ENCODE measurements at places on chromosomes 4 and X.
A peak's percentile ranks its signal among the peaks of the same experiment; 100 is the strongest.

GRCh38 chr4:82138374-82138773 is 235.4 kb downstream of the HNRNPD start:
- DNase-seq: no peak

DNA sequence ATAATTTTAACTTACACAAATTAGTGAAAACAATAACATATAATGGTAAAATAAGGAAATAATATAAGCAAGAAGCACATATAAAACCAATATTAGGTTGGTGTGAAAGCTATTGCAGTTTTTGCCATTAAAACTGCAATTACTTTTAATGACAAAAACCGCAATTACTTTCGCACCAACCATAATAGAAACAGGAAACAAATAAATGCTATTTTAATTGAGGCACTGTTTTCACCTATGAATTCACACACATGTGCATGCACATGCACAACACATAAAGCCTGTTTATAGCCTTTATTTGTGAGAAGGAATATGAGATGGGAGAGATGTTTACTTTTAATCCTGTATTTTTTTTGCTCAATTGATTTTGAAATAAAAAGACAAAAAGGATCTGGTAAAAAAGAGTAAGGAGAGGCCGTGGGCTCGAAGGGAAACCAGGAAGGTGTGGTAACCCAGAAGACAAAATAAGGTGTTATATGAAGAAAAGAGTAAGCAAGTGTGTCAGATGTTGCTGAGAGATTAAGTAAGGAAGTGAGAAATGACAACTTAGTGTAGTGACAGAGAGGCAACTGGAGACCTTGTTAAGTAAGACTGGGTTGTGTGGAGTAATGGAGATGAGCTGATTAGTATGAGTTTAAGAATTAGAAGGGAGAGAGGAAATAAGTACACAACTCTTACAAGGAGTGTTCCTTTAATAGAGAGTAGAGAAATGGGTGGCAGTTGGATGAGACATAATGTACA is 69.0 kb downstream of the KLHL13 start:
- DNase-seq: no peak

DNA sequence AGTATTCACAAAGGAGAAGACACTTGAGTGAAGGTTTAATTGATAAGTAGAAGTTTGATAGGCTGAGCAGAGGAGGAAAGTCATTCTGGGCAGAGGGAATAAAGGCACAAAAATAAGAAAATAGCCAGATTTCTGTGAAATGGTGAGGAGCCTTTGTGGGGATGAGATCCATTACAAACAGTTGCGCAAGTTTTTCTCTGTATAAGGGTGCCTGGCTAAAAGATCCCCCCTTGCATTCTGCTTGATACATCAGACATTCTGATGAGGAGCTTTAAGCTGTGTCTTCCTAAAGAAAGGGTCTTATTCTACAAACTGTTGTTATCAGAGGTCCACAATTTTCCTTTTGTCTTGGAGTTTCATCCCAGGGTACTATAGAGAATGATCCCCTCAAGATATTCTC is 112.0 kb downstream of the ARHGAP36 start:
- DNase-seq: no peak

- no peak for DNase-seq
Measured at GRCh38 chr4:61501812-61502211, 301.7 kb downstream of the ADGRL3 start.

- DNase-seq: peak; percentile 29
Measured at GRCh38 chr4:52862639-52863161, 583 bp downstream of the RASL11B start.

DNA sequence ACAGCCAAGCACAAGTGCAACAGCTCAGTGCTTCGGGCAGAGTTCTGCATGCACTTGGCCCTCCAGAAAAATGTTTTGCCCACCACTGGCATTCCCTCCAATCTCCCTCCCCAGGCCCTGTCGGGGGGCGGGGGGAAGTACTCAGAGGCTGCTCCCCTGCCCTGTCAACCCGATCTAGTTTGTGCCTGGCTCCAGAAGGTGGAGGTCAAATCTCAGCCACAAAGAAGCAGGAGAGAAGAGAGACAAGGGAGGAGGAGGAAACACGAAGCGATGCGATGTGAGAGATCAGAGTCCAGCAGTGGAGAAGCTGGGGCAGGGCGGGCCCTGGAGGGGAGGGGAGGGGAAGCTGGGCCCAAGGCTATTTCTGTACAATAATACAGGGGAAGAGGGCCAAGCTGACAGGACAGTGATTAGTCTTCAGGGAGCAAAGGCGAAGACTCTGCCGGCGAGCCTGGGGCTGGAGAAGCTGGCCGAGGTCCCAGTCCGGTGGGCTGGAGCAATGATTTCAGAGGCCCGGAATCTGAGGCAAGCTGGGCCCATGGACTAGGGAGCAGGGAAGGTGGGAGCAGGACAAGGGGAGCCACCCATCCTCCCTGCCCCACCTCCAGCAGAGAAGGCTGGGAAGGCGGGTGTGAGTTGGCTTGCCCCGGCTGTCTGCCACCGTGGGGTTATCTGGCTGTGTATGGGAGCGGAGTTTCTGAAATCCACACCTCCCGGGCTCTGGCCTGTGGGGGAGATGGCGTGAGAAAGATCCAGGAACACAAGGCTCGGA is 167.1 kb downstream of the EFNB1 start:
- no peak for DNase-seq

- peak; percentile 32 for DNase-seq
Measured at GRCh38 chrX:37958525-37959211, 47.7 kb upstream of the SYTL5 start.

GRCh38 chrX:72634331-72634730 is 61.7 kb upstream of the HDAC8 start:
- DNase-seq: no peak

GRCh38 chrX:150366951-150367545 is 3.9 kb downstream of the MAMLD1 start:
- DNase-seq: no peak

DNA sequence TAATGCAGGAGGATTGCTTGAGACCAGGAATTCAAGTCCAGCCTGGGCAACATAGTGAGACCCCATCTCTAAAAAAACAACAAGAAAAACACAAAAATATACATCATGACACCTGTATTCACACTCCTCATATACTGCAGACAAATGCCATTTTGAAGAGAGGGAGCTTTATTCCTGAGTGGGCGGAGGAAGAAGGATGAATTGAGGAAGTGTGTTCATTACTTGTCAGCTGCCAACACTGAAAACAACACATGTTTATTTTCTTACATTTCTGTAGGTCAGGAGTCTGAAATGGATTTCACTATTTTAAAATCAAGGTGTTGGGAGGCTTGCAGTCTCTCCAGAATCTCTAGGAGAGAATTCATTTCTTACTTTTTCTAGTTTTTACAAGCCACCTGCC is 47.2 kb upstream of the CD99 start:
- DNase-seq: no peak

- peak; percentile 44 for DNase-seq
Measured at GRCh38 chr4:137609718-137610430, 77.6 kb upstream of the PCDH18 start.

GRCh38 chrX:68511255-68511654 is 12.4 kb downstream of the YIPF6 start:
- DNase-seq: peak; percentile 49

DNA sequence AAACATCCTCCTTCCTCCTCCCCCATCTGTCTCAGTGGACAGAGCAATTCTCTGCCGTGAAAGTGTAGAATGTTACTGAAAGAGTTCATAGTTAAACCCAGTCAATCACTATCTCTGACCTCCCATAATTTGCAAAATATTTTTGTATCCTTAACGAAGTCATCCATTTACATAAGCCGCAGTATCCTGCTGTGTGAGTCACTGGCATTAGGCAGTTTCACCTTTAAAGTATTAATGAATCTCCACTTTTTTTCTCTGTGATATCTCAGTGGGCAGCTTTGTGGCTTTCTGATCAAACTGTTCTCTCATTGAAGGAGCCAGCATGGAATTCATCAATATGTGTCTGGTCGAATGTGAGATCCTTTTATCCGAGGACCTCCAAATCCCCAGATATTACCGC is 678.6 kb upstream of the TENM3 start:
- no peak for DNase-seq

- no peak for DNase-seq
Measured at GRCh38 chrX:21757960-21758359, at the start of gene SMPX. TSS of gene SMPX (minus strand) at chrX:21758116. CDS start at chrX:21754290, 3,826 bp downstream.

GRCh38 chr4:41976775-41977516 is 4.6 kb upstream of the DCAF4L1 start:
- no peak for DNase-seq

DNA sequence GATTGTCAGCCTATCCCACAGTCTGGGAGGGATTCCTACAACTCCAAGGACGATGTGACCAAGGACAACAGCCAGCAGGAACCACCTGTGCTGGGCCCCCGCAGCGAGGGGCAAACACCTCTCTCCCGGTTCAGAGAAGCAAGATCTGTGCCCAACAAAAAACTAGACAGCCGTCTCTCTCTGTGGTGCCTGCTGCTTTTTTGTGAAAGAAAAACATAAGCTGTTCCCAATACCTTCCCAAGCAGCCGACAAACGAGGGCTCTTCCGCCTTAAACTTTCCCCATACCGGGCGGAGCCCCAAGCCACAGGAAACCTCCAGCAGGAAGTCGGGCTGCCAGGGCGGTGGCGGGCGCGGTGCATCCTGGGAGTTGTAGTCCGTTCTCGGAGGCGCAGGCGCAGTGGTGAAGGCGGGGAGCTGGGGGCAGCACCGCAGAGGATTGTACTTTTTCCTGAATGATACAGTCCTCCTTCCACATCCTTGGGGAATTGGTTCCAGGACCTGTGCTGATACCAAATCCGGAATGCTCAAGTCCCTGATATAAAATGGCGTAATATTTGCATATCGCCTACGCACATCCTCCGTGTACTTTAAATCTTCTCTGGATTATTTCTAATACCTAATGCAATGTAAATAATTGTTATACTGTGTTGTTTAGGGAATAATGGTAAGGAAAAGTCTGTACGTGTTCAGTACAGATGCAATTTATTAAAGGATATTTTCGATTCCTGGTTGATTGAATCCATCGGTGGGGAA is 63.1 kb upstream of the IRF2 start:
- DNase-seq: peak; percentile 97

DNA sequence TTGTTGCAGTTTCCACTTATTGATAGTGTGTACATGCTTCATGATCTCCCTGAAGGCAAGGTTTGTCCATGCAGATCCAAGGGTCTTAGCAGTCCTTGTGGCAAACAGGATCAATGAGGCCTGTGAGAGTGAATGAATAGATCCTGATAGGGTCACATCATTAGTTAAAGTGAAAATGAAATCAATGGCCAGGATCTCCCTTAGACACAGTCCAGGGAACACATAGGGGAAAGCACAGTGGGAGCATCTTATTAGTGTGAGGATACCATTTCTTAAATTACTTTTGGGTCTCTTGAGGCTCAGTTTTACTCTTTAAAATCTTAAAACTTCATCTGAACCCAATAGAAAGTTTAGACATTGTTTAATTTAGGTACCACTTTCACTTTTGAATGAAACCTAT is 59.3 kb downstream of the ARHGAP6 start:
- no peak for DNase-seq

DNA sequence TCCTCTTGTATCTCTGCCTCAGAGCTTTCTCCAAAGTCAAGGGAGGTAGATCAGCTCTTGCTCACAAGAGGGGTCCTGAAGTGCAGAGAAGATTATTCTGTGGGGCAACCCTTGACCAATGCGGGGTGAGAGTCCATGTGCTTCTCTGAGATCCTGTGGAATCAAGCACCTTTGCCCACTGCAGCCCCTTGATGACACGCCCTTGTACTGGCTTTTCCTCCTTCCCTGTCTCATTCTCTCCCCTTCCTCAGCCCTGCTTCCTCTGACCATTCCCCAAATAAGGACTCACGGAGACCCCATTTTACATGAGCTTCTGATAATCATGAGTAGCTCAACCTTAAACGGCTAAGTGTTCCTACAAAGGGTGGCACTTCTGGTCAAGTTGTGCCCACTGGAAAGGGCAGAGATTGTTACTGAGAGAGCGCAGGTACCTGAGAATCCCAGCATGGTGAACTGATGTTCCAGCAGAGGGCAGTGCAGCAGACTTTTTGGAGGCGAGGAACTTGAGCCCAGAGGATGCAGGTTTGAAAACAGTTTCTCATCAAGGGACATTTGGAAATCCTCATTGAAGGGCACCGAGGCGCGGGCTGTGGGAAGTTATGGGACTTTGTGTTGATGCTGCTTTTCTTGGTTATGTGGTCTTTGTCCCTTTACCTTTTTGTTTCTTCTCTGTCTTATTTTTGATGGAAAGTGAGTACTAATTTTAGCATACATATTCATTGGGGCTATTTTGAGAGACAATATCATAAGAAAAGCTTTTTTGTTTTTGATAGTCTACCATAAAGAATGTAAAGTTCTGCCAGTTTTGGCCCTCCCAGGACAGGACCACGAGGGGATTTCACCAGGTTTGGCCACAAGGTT is 201.3 kb downstream of the RBM46 start:
- peak; percentile 78 for DNase-seq

GRCh38 chr4:177119691-177120090 is 190.0 kb upstream of the NEIL3 start:
- no peak for DNase-seq

DNA sequence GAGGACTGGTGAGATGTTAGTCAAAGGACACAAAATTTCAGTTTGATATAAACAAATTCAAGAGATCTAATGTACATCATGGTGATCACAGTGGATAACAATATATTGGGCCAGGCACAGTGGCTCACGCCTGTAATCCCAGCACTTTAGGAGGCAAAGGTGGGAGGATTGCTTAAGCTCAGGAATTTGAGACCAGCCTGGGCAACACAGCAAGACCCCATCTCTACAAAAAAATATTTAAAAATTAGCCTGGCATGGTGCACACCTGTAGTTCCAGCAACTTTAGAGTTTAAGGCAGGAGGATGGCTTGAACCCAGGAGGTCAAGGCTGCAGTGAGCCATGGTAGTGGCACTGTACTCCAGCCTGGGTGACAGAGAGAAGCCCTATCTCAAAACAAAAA is 8.7 kb downstream of the SCARB2 start:
- no peak for DNase-seq

GRCh38 chr4:20761382-20761781 is 61.1 kb downstream of the PACRGL start:
- DNase-seq: no peak

GRCh38 chrX:123884809-123885408 is 25.1 kb downstream of the XIAP start:
- DNase-seq: peak; percentile 37

DNA sequence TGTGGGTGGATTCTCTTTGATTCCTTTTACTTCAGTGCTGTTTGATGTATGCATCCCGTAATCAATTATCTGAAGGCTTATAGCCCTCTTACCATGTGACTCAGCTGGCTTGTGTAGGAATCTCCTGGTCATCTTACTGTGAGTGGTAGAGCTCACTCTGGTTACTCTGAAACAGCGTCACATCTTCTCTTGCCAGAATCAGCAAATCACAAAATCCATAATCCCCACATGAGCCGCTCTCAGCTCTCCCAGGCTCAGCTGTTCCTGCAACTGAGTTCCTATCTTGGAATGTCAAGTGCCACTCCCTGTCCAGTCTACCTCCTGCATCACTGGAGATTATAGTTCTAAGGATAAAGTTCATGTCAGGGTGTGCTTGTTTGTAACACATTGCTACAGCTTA is 278.0 kb downstream of the FBXO8 start:
- no peak for DNase-seq

DNA sequence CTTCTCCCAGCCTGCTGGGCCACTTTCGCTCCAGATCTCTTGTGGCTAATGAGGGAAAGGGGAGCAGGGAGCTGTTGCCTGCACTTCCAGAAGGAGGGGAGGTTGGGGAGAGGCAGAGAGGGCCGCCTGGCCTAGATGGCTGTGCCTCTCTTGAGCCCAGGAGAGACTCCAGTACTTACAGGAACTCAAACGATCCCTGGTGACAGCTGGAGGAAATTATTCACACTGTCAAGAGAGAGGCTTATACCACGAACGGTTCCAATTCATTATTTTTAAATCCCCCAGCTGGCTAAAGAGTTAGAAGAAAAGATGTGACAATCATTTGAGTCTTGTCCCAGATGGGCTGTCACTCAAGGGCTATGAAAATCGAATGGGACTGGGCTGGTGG is 96.1 kb downstream of the PHKA2 start:
- no peak for DNase-seq

- no peak for DNase-seq
Measured at GRCh38 chrX:12986886-12987285, 12.0 kb downstream of the TMSB4X start.

All from mesendoderm (in vitro differentiated cells).